ENCODE measurements at places on chromosomes 7 and 10.

- no peak for DNase-seq
Measured at GRCh38 chr10:18217577-18217976, 77.4 kb downstream of the CACNB2 start.

DNA sequence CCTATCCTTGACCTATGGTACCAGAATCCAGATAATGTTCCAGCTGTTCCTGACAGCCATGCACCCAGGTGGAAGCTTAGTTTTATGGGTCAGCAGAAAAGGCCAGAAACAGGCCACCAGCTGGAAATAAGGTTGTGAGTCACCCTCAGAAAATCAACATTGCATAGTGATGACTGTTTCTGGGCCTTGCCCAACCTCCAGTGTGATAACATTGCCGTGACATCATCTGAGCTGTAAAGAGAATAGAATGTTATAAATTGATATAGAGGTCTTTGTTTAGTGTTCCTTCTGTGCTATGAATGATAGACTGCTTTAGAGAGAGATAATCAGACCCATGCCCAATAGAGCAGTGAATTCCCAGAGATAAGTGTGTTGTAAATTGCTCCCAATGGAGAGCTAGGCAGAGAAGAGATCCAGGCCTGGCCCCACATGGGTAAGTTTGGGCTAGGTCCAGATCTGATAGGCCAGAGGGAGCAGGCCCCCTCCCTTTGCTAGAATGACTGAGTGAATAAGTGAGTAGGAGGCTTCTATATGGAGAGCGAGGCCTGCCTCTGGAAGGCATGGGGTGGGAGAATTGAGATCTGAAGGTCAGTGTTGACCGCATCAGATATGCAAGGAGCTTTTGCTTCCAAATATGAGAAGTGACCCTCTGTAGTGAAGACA, 14.2 kb upstream of the HPS1 start:
- peak; percentile 5 for DNase-seq

GRCh38 chr10:51659344-51659743, 40.1 kb downstream of the CSTF2T start:
- no peak for DNase-seq

DNA sequence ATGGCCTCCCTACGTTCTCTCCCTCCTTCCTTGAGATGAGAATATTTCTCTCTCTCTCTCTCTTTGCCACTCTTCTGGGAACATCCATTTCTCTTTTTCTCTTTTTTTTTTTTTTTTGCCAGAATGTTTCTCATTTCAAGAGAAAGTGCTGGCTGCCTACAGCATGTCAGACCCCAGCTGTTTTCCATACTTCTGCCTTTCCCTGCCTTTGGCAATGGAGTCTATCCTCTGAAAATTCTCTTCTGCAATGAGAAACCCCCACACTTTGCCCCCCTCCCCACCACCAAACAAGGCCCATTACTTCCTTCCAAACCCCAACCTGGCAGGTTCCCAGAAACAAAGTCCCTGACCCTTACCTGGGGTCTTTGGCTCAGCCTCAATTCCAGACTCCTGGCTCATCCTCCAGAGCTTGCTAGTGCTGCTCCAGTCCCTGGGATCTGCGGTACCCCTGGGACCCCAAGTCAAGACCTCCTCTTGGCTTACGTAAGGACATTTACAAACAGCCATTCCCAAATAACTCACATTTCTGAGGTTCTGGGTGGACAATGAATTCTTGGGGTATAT, 17.4 kb upstream of the CCL26 start:
- DNase-seq = no peak

GRCh38 chr7:80142853-80143580, 8.4 kb downstream of the GNAI1 start:
- no peak for DNase-seq

DNA sequence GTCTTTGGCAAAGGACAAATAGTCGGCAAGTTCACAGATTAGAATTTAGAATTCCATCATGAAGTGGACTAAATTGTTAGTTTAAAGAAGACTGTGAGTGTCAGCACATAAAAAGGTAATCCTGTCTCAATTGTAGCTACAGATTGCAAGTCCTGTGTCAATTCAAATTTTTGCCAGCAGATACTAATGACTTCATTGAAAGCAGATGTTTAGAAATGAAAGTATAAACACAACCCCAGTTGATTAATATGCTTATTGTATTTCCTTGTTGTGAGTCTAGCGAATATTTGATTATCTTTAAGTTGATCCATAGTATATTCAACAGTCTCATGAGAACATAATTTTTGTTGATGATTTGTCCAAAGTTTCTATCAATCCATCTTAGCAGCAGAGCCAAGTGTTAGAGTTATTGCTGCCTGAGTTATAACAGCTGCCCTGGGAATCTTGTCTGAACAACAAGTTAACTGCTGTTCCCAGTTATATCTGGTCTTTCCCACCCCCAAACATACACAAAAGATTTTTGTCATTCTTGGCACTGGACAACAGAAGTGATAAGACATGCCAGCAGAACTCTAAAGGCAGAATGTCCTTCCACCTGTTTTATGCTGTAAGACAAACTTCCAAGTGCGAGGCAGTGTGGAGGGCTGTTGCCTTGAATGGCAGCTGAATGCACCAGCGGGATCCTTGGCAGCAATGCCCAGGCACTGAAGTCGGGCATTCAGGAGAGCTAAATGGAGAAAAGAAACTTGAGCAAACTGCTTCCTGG, 21.3 kb upstream of the HERPUD2 start:
- no peak for DNase-seq

GRCh38 chr10:91328320-91328984, 81.7 kb upstream of the HECTD2 start:
- no peak for DNase-seq

- DNase-seq = no peak
Measured at GRCh38 chr10:125584954-125585353, 98.0 kb downstream of the TEX36 start.

GRCh38 chr10:128843972-128844371, 623.1 kb upstream of the MGMT start:
- no peak for DNase-seq

GRCh38 chr7:44402401-44403060, 77.1 kb upstream of the CAMK2B start:
- no peak for DNase-seq

All from SHP77 (cell line).